Muscle of arm (tissue), 14 donors: ENCODE measurements at places on chromosomes 3 and 15.

GRCh38 chr3:15171096-15171495 lies 35.0 kb upstream of the CAPN7 start:
- no peak for DNase-seq

DNA sequence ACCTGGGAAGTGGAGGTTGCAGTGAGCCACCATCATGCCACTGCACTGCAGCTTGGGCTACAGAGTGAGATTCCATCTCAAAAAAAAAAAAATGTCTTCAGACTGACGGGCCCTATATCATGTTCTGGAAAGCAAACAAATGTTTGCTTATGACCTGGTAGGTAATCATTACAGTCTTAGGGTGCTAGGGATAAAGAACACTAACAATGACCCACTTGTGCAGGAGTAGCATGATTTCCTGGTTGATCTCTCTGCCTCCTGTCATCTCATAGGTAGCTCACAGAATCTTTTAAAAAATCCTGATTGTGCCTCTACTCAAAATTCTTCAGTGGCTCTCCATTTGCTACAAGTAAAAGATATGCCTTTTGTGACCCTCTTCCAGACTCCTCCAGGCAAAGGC lies 74.5 kb upstream of the TSPAN3 start:
- no peak for DNase-seq

- DNase-seq: no peak
Measured at GRCh38 chr15:93497291-93497690, 408.3 kb upstream of the RGMA start.

GRCh38 chr3:44416031-44417030 lies 61.1 kb downstream of the ZNF445 start:
- DNase-seq: no peak

DNA sequence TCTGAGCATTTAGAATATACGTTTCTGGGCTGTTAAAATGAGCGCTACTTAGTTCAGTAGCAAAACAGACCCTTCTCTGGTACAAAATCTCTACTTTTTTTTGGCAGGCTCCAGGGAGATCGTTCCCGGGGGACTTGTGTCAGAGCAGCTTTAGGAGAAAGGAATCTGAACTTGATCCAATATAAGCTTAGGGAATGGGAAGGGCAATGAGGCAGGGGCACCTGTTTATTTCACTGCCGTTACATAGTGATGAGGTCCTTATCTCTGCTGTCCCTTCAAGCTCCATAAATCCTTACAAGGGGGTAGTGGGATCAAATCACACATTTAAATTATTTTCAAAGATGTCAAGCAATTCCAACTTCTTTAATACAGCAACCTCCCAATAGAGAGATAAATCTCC lies 128.7 kb upstream of the BNIP2 start:
- no peak for DNase-seq

DNA sequence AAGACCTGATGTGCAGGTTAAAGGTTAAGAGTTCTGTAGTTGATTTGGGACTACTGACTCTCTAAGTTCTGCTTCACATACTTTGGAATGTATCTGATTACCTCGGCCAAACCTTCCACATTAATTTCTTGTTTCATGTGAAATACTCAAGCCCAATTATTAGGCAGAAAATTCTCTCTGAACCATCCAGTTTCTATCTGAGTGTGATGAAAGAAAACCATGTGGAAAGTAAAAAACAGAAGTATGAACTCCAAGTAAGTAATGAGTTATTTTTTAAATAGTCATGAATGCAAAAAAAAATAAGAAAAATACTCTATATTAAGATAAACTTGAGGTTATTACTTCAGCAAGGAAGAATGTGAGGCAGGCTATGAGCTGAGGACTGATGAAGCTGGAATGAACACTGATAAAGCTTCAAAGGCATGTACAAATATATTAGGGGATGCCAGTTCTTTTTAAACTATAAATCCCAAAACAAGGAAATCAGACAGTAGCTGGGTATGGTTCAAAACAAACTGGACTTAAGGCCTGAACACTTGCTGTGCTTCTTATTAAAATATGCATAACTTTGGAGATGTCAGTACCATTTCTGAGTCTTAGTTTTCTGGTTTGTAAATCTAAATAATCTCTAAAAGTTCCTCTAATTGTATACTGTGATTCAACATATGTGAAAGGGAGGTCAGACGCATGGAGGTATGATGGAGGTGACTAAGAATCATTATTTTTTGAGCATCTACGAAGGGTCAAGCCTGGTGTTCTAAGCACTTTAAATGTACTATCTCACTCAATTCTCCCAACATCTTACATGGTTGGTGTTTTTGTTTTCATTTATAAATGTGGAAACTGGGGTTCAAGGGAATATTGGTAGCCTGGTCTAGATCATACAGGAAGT lies 59.6 kb downstream of the COL6A6 start:
- no peak for DNase-seq

- no peak for DNase-seq
Measured at GRCh38 chr3:120875989-120876388, 32.0 kb upstream of the STXBP5L start.

DNA sequence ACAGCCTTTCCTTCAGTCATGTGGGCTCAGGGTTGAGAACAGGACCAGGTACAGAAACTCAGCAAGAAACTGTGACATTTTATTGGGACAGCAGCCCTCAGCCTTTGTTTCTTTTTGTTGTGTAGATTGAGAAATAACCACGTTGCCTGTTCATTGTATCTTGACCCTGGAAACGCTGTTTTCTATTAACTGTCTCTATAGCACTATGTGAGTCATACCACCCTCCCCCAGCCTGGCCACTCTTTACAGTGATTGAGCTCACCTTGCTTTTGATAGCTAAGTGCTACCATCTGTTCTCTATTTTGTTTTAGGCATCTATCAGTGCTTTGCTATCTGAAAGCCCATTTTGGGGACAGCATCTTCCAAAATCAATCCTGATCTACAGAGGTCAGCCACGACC lies 127.9 kb downstream of the CD47 start:
- DNase-seq: no peak

DNA sequence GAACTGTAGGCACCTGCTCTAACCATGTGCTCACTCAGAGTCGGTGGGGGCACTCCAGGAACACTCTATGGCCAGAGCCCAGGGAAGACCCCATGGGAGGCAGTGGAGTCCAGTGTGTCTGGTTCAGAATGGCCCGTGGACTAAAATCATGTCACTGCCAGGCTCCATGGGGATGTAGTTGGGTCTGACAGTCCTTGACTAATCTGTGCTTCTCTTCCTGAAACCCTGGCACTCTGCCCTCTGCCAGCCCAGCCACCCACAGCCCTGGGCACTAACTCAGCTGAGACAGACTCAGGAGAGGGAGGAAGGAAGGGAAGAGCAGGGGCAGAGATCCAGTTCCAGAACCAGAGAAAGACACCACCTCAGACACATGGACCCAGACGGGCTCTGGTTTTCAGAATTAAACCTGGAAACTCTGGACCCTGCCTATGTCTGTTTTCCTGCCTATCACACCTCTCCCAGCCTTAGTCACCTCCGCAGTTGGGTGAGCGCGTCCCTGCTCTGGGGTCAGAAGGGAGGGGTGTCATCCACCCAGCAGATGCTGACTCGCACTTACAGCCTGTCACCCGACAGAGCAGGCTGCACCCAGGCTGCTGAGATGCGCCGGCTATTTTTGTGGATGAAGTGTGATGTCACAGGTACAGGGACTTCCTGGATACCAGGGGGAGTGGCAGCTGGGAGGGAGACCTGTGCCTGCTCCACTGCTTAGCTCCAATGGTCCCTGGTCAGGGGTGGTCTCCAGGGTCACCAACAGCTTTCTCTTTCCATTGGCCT lies 56.8 kb upstream of the INSYN1 start:
- DNase-seq: no peak

DNA sequence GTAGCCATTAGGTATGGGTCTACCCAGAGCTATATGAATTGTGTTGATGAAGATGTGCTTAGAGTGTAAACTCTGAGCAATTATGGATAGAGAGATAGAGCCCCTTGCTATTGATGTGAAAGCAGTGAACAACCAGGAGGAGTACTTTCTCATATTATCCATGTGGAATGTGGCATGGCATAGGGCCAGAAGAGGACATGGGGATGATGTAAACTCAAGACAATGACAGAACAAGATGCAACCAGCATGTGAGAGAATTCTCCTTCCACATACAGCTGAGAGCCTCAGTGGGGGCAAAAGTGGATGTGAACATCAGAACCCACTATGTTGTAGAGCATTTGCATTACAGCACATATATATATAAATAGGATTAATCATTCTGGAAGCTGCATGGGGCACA lies 36.4 kb upstream of the BNC1 start:
- DNase-seq: no peak

DNA sequence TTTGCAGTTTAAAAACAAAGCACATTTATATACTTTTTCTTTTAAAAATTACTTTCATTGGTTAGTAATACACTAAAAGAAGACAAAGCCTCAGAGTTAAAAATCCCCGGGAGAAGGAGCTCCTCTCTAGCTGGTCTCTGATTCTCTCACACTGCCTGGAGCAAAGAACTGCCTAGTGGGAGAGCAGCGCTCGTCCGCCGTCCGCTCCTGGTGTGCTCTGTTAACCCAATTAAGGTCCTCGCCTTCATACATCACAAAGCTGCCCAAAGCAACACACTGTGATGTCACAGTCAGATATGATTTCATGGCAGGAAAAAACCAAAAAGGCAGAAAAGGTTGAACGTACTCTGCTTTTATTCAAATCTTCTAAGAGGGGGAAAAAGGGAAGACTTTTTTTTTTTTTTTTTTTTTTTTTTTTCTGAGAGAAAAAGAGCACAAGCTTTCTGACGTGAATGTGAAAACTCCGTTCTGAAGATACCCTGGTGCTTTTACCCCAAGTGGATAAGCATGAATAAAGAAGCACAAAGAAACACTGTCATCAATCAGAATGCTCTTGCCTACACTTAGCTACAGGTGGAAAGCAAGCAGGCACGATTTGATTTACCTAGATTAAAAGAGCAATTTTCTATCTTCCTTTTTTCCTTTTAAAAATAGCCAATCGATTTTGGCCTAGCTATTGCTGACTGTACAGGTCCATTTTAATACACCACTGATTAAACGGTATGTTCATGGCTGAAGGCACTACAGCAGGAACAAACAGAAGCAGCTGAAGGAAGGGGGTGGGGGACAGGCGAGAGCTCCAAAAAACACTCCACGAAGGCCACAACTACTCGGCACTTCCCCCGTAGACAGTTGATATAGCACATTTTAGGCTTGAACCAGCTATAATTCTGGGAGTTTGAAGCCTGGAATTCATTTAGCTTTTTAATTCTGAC lies 115.2 kb downstream of the TIGIT start:
- DNase-seq: no peak

GRCh38 chr3:12393894-12394293 lies 90.4 kb upstream of the TSEN2 start:
- peak; percentile 64 for DNase-seq

- no peak for DNase-seq
Measured at GRCh38 chr15:92696096-92696495, 40.5 kb upstream of the FAM174B start.

DNA sequence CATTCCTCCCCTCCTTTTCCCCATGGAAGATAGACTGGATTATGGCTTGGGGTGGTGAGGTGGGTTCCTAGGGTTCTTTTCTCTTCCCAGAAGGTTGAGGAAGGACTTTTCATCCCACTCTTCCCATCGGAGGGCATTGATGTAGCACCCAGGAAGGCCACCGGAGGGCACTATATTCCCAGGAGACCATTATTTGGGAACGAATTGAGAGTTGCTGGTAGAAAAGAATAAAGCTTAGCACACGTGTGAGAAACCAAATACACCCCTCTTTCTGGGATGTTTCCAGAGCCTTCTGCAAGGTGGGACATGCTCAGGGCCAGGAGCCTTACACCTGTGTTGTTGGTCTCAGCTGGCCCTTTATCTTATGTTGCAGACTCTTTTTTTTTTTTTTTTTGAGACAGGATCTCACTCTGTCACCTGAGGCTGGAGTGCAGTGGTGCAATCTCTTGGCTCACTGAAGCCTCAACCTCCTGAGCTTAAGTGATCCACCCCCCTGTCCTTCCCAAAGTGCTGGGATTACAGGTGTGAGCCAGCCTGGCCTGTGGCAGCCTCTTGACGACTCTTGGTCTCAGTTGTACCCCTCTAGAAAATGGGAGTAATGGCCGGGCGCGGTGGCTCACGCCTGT lies 6.3 kb upstream of the CDC25A start:
- peak; percentile 36 for DNase-seq

DNA sequence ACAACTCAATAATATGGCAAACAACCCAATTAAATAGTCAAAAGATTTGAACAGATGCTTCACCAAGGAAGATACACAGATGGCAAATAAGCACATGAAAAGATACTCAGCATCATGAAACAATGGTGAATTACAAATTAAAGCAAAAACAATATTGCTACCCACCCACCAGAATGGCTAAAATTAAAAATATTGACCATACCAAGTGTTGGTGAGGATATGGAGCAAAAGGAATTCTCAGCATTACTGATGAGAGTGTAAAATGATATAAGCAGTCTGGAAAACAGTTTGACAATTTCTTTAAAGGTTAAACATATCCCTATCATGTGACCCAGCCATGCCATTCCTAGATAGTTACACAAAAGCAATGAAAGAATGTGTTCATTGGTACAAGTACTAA lies 5.7 kb upstream of the PXYLP1 start:
- DNase-seq: no peak

DNA sequence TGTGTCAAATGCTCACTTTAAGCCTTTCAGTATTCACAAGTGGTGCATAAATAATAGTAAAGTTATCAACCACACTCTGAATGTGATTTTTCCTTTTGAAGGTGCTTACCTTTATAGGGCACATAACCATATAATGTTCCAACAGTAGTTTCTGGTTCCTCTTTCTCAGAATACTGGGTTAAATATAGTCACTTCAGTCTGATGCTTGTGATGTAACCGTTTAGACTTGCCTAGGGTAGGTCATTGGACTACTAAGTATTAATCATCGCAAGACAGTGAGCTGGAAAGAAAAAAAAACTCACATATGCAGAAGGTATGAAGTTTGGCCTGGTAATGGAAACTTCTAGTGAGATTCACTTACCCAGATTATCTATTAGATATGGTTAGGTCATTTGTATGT lies 1.9 kb downstream of the KBTBD8 start:
- no peak for DNase-seq

DNA sequence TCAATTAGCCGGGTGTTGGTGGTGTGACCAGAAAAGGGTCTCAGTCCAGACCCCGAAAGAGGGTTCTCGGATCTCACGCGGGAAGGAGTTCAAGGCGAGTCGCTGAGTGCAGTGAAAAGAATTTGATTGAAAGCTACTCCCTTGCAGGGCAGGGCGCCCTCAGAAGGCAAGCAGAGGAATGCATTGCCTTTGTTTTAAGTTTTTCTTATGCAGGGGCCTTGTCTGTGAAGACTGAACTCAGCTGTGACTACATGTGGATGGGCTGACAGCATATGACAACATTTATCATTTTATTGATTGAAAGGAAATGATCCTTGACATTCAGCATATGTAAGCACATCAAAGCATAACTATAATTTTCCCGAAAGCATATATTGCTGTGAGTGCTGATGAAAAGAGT lies 11.8 kb downstream of the CPN2 start:
- DNase-seq: no peak

DNA sequence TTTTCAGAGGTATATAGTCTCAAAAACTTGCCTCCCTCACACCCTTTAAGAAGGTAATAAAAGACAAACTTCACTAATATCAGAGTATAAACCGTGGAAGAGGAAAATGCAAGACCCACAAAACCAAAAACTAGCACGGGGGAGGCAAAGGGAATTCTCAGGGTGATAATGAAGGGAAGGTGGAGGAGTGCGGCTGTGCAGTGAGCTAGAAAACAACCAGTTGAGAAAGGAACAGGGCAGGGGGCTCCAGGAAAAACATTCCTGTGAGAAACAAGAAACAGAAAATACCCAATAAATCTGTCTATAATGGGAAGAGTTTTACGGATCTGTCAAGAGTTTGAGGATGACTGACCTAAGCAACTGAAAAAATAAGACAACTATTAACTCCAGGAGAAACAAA lies 31.6 kb downstream of the TAMM41 start:
- no peak for DNase-seq
